ENCODE measurements at places on chromosomes 7 and 10. TPM values are rescaled to one million over a fixed set of nuclear protein-coding genes. Genes with fewer than 3 reads are reported as not detected.

DNA sequence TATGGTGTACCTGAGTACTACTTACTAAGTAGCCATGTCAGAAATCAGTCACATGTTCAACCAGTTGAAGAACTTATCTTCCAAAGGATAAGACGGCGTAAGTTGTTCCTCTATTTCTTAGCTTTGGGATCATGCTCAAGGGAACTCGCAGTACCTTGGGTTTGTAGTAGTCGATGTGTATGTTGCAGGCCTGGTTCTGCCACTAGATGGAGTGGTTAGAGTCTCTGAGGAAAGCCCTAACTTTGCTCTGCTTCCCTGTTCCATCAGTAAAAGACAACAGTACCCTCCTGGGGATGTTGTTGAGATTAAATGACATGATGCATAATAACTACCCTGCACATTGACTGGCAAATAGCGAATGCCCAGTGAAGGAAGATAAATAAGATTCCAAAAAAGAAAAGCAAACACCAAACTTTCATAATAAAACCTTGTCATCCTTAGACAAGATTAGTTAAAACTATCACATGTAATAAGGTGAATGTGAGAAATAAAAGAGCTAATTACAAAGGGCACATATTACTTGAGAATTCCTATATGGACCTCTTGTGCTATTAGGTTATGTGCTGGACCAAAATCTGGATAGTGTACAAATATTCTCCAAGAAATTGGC, 165.9 kb downstream of the ABCA13 start:
- DNase-seq = no peak

DNA sequence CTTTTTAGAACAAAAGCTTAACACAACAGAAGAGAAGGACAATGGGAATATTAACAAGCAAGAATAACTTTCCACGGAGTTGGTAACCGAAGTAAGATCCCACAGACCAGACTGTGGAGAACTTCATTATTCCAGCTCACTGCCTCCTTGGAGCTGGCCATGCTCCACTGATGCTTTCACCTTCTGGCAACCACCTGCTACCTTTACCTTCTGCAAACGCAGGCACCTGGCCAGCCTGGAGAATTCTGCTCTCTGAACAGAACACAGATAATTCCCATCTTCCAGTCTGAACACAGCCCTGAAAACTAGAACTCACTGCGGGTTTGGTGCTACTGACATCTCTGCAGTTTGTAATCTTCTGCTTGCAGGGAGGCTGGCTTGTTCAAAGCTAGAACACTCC, 66.5 kb downstream of the JAZF1 start:
- DNase-seq = no peak

GRCh38 chr7:41007351-41007751, 695.5 kb downstream of the INHBA start:
- DNase-seq = no peak

GRCh38 chr10:118258285-118258684, 83.8 kb downstream of the FAM204A start:
- DNase-seq = no peak

DNA sequence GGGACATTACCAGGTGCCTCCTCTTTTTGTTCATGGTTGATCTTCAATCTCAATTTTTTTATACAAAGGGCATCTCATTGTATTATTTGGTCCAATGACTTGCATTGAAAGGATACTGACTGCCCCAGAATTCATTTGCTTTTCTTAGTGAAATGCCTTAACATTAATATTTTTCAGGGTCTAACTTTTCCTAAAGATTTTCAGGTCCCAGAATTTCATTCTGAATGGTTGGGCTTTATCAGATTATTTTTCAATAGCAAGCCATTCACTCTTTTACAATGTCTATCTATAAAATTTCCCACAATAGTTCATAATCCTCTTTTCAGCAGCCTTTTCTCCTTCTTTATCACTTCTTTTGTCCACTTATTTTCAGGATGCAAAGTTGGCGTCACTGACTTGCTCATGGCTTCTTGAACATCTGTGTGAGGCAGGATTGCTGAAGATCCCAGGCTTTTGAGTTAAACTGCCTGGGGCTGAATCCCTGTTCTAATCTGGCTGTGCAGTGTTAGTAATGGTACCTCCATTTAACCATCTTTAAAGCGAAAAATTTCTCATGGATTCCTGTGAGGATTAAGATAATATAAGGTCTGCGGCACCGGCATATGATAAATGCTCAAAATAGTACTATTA, 131.7 kb upstream of the HDAC9 start:
- no peak for DNase-seq

GRCh38 chr10:66925896-66926715, at the start of gene LRRTM3:
Gene LRRTM3, plus strand, starts transcription at chr10:66926036.
- DNase-seq = peak; percentile 30

DNA sequence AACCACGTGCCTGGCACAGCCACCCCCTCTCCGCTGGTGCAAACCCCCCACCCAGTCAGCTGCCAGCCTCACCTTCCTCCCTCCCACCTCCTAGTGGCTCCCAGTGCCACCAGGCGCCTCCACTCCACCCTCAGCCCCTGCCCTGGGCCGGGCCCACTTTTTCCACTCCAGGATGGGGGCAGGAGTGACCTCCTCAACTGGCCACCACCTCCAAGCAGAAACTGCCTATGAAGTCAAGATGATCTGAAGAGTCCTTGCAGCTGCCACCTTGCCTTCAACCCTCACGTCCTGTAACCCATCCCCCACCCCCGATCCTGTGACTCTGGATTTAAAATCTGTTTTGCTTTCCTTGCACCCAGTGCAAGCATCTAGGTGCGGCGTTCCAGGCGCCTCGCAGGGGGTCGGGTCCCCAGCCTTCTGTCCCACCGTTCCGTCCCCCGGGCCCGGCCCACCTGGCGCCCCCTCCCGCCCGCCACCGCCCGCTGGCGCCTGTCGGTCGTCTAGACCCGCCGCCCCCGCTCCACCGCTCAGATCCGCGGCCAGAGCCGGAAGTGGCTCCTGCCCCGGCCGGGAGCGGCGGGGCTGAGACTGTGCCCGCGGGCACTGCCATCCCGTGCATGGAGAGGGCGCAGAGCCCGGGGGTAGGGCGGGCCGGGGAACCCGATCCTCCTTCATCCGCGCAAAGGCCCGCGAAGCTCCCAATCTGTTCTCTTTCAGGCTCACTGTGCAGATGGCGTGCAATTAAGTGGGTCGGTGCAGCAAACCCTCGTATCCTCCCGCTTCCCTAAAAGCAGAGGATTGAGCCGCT, 51.2 kb upstream of the GTF2I start:
- DNase-seq = peak; percentile 57

DNA sequence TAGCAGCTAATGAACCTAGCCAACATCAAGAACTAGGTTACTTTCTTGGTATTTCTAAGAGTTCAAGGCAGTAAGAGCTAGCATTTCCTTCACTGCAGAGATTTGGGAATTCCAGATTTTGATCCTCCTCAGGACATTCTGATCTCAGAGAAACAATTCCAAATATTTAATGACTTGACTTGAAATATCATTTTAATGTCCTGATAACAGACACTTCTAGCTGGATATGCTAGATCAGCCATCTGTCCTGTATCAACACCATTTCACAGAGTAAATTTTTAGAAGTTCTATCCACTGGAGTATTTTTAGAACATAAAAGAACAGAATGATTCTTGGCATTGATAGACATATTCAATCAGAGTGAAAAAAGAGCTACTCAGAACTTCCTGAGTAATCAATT, 151.3 kb downstream of the RAPGEF5 start:
- DNase-seq = no peak

DNA sequence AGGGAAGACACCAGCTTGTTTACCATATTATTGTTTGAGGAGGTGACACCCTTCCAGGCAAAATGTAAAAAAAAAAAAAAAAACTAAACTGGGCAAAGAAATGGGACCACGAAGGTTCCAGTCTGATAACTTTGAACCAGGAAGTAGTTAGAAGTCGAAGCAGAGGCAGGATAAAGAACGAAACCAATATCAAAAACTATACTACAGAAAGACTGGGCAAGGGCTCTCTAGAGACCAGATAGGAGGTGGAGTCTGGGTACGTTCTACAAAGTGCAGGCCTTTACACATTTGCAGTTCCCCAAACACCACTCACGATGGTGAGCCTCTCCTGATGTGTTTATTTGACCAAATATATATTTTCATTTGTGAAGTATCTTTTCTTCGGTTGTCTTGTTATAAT, 125.7 kb upstream of the CDK1 start:
- DNase-seq = no peak

DNA sequence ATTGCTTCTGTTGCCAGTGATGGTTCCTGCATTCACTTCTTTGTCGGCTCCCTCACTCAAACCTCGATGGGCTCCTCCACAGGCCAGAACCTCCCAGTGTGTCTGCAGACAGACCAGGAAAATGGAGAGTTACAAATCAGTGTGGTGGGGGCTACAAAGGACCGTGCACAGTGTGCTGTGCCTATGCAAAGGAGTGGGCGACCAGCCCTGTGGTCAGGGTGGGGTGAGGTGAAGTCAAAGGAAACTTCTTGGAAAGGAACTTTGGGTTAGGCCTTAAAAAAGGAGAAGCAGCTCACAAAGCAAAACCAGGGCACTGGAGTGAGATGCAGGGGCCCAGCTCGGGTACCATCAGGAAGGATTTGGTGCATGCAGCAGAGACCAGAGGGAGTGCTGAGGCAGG, 304.3 kb upstream of the ZMIZ1 start:
- no peak for DNase-seq

DNA sequence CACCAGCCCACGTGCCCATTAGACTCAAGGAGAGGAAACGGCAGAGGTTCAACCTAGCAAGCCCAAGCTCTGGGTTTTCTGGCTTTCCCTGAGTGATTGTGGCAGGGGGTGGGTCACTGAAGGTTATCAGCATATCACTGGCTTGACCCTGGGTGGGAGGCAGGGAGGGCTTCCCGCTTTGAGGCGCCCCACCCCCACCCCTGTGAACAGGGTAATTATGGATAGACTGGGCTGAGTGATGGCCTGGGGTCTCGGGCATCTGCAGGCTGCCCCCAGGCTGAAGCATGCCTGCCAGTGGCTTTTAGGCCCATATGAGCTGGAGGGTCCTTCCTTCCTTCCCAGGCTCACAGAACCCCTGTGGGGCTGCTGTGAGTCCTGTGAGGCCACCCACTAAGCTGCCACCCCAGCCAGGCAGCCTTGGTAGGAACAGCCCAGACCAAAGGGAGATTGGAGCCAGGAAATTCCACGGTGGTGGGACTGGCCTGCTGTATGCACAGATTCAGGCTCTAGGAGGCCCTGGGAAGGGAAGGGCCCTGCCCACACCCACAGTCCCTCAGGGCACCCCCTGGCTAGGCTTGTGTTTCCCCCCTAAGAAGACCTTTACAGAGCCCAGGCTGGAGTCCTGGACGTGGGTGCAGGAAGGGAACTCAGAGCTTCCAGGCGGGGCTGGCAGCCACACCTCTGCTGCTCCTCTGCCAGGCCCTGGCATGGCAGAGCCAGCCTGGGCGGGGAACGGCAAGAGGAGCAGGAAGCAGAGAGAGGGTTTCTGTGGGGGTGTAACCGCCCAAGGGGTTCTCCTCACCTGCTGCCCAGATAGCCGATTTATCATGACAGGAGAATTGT, 33.1 kb downstream of the GPRIN2 start:
- no peak for DNase-seq

GRCh38 chr10:85787881-85788280, 578.7 kb downstream of the GRID1 start:
- no peak for DNase-seq

DNA sequence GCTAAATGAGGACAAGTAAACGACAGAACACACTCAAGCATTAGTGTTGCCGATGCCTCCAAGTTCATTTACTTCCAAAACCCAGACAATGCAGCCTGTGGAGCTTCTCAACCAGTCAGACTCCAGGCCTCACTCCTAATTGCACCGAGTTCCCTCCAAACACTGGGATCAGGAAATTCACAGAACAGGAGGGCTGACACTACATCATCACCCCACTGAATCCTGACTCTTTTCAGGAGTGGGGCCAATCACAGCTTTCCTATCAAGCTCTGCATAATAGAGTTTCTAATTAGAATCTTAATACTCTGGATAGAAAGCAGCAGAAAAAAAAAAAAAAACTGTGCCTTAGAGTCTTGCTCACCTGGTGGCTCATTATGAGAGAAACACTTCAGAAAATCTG, 103.7 kb downstream of the GLI3 start:
- no peak for DNase-seq

GRCh38 chr7:36082910-36083309, 70.1 kb upstream of the EEPD1 start:
- no peak for DNase-seq

DNA sequence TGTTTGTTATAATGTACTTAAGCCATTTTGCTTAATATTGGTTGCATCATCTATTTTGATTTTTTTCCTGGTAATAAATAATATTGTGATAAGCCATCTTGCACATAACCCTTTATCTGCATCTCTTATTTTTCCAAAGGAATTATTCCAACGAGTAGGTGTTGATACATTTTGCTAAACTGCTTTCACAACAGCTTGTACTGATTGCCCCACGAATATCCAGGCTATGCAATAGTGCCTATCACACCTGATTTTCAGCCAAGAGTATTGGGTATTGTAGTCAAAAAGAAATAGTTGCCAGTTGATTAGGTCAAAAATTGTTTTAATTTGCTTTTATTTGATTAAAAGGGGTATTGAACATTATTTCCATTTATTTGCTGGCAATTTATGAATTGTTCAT, 20.7 kb downstream of the CREB5 start:
- DNase-seq = no peak

GRCh38 chr10:66827353-66827752, 98.5 kb upstream of the LRRTM3 start:
- no peak for DNase-seq

- DNase-seq = no peak
Measured at GRCh38 chr7:94439893-94440381, 45.2 kb downstream of the COL1A2 start.

GRCh38 chr7:38907766-38908165, 1.2 kb downstream of the VPS41 start:
- DNase-seq = no peak

DNA sequence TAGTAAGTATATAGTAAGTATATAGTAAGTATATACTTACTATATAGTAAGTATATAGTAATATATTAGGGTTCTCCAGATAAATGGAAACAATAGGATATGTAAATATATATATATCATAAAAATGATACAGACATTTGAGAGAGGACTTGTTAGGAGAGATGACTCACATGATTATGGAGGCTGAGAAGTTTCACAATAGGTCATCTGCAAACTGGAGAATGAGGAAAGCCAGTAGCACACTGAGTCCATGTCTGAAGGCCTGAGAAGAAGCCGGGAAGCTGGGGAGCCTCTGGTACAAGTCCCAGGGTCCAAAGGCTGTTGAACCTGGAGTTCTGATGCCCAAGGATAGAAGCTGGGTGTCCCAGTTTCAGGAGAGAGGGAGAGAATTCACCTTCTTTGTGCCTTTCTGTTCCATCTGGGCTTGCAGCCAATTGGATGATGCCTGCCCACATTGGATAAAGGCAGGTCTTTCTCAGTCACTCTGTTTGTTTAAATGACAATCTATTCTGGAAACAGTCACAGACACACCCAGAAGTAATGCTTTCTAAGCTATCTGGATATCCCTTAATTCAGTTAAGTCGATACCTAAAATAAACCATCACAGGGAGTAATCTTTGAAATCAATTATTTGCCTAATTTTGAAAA, 205.5 kb upstream of the CDC14C start:
- DNase-seq = no peak

Gene EFCAB10
- total RNA-seq = not detected

Gene HOXA5
- 0.62 TPM for total RNA-seq

Gene PKD2L1
- not detected for total RNA-seq

Gene PGAM2
- 1,131 TPM for total RNA-seq

Gene GATA3
- 0.83 TPM for total RNA-seq
